ENCODE measurements at places on chromosomes 13 and 19.

DNA sequence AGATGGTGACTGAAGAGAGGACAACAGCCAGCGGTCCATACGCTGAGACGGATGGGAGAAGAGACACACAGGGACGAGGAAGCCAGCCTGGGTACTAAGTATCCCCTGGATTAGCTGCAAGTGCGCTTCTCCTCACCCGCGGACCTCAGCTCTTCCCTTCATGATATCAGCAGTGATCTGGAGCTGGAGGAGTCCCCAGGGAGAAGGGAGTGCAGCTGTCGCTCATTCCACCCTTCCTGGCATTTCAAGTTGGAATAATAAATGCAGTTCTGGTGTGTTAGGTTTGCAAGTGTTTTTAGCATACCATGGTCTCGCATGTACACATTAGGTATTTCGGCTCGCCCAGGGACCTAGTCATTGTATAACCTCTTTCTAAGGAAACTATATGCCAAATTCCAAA lies 88.5 kb upstream of the C1QTNF9B start:
- no peak for DNase-seq

- no peak for DNase-seq
Measured at GRCh38 chr19:13864667-13865570, 12.0 kb upstream of the NANOS3 start.

DNA sequence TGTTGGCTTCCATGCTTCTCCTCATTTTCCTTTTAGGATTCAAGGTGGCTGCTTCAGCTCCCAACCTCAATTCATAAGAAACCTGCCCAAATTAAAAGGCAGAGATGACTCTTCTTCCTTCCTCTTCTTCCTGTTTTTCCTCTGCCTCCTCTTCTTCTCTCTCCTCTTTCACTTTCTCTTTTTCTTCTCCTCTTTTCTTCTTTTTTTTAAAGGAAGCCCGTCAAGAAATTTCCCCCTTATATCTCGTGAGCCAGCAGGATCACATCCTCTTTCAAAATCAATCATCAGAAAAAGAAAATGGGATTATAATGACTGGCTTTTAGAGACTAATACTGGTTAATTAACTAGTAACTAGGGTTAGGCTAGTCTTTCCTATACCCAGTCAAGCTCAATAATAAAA lies 220.3 kb downstream of the NBEA start:
- DNase-seq, result no peak

- no peak for DNase-seq
Measured at GRCh38 chr19:13091400-13092157, 11.1 kb downstream of the LYL1 start.

DNA sequence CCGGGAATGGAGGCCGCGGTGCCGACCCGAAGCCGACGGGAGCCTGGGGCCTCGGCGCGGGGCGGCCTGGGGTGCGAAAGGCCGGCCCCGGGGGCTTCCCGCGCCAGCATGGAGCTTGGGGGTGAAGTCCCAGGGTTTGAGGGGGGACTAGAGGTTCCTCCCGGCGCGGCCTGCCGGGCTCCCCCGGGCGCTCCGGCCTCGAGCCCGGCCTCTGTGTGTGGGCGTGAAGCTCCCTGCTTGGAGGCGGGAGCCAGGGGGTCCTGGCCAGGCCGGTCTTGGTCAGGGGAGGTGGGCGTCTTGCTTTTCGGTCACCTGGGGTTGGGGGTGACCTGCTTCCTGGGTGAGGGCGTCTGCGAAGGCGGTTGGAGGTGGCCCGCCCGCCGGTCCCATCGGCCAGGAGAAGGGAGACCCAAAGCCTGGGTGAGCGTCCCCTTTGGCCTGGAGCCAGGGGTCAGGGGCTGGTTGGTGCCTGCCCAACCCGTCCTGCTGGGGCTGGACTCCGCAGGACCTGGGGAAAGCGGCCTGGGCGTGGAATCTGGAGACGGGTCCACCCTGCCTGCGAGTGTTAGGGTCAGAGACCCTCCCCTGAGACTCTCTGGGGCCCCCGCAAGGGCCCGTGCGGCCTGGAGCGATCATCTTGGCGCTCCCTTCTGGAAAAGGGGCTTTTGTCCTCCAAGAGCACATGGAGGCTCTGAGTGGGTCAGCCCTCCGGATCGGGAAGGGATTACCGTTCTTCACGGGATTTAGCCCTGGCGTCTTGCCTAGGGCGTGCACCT lies 535 bp downstream of the BSG start:
- peak; percentile 72 for DNase-seq

DNA sequence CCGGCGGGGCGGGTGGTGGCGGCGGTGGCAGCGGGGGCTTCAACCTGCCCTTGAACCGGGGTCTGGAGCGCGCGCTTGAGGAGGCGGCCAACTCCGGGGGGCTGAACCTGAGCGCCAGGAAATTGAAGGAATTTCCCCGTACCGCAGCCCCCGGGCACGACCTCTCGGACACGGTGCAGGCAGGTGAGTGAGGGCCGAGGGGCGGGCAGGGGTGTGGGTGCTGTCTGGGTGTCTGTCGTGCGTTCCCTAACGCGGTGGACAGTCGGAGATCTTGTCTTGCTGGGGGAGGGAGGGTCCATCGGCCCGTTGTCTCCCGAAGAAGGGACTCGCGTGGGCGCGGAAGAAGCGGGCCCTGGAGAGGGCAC lies 533 bp downstream of the LRCH1 start:
- peak; percentile 12 for DNase-seq

- DNase-seq, result no peak
Measured at GRCh38 chr13:34777089-34777913, 164.8 kb upstream of the NBEA start.

GRCh38 chr19:49142866-49143335 lies 12.3 kb downstream of the HRC start:
- peak; percentile 96 for DNase-seq

GRCh38 chr19:9721861-9722260 lies 46.7 kb downstream of the ZNF846 start:
- DNase-seq, result peak; percentile 11

DNA sequence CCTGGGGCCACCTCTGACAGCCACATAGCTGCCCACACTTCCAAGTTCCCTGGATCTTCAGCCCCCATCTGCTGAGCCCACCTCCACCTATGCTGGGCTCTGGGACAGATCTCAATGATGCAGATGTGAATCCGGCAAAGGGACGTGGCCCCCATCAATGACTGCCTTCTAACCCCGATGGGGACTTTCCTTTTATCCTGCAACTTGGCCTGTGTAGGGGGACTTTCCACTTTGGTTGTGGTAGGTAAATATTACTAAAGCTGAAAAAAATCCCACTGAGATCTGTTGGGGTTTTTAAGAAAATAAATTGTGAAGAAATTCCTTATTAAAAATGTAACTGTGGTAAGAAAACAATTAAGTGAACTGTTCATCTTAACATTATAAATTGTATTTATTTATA lies 20.8 kb upstream of the ASPDH start:
- no peak for DNase-seq

GRCh38 chr19:14139944-14140343 lies 3.6 kb upstream of the ASF1B start:
- peak; percentile 22 for DNase-seq

DNA sequence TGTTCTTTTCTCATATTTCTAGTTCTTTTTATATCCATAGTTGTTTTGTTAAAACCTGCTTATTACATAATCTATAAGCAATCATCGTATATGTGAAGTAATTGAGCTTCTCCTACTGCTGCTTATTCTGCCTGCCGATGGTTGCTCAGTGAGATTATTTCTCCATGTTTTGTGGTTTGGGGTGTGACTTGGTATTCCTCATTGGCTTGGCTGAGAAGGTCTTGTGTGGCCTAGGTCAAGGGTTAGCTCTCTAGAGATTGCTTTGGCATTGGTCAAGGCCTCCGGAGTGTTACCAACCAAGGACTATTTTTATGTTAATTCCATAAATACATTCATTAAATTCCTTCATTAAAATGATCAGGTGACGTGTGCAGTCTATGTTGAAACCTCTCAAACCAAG lies 302.8 kb downstream of the MYO16 start:
- DNase-seq, result peak; percentile 56

- DNase-seq, result no peak
Measured at GRCh38 chr19:36032251-36033104, at the start of gene CLIP3. Gene CLIP3 (minus strand): TSS chr19:36032873. CDS start chr19:36032357, 516 bp downstream.

GRCh38 chr13:49062297-49062896 lies 86.7 kb downstream of the FNDC3A start:
- no peak for DNase-seq

DNA sequence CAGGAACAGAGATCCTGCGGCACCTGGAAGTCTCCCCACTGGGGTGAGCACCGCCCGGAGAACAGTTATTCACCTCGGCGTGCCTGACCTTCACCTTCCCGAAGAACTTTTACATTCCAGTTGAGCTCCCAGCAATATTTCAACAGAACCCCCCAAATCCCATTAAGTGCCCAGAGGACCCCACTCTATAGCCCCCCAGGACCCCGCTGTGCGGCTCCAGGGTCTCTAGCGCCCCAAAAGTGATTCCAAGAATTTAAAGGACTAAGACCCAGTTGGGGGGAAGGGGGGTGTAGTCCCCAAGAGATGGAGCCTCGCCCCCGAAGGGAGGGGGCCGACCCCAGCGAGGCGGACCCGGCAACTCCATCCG lies 480 bp downstream of the GPR108 start:
- no peak for DNase-seq

DNA sequence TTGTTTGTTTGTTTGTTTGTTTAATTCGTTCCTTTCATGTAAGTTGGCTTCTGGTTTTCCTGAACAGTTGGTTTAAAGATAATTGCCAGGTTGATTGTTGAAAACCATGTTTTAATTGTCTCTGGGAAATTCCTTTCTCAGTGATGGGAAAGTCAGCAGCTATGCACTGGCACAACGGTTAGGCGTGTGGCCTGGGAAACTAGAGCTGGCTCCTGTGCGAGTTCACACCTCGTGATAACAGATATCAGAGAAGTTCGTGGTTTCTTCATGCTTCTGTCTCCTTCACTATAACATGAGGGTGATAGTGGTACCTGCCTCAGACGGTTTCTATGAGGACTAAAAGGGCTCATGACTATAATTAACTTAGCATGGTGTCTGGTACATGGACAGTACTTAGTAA lies 153.5 kb downstream of the STK24 start:
- no peak for DNase-seq

- DNase-seq, result no peak
Measured at GRCh38 chr19:44176590-44176989, 11.7 kb downstream of the ZNF226 start.

GRCh38 chr13:22298530-22298929 lies 627.7 kb downstream of the FGF9 start:
- DNase-seq, result no peak

- DNase-seq, result no peak
Measured at GRCh38 chr13:30192320-30193093, 114.8 kb downstream of the KATNAL1 start.

- DNase-seq, result peak; percentile 99
Measured at GRCh38 chr19:48926909-48927308, 6.6 kb upstream of the DHDH start.

GRCh38 chr13:101752432-101752831 lies 300.0 kb downstream of the ITGBL1 start:
- DNase-seq, result no peak

- DNase-seq, result no peak
Measured at GRCh38 chr19:55442372-55442961, 633 bp downstream of the SHISA7 start.

- no peak for DNase-seq
Measured at GRCh38 chr13:46720189-46720588, 76.8 kb downstream of the ESD start.

GRCh38 chr19:1167687-1168571 lies 6.1 kb downstream of the SBNO2 start:
- peak; percentile 56 for DNase-seq

DNA sequence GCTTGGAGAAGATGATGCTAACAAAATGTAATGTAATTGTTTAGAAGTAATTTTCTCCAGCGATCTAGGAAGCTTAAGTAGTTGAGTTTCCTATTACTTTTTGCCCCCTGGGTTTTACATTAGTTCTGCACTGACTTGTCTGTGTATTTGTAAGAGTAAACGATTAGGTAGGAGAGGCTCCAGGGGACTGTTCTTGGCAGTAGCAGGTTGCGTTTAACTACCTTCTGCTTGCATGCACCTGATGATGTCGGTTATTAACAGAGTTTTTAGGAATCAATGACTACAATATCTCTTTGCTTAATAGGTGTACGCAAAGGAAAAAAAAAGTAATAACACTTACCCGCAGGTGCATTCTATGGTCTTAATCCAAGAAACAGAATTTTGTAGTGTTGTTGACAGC lies 18.3 kb upstream of the UGGT2 start:
- DNase-seq, result no peak

DNA sequence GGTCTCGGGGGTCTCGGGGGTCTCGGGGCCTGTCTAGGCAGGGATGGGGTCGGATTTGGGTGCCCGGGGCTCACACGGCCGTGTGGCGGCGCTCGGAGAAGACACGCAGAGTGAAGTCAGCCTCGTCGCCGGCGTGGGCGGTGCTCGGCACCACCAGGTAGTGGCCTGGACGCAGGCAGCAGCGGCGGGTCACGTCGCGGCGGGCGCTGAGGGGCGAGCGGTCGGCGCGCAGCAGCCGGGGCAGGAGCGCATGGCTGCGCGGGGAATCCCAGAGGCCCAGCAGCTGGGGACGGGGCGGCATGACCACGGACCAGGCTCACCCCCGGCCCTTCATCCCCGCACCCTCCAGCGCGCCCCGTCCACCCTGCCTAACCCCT lies 8.2 kb downstream of the CAPN12 start:
- DNase-seq, result no peak

DNA sequence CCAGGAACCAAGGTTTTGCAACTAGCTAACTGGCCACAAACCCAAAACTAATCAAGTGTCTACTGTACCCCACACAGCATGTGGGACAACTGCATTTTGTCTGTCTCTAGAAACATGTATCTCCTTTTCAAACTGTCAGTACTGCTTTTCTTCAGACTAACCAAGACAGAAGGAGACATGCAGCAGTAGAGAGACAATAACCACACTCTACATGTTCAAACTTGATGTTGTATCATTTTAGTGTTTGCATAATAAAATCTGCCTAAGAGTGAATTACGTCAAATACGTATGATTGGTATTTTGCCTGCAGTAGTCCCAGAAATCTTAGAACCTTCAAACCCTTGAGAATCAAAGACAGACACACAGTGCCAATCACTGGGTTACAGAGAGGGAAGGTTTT lies 22.0 kb upstream of the FREM2 start:
- peak; percentile 27 for DNase-seq

GRCh38 chr13:40408602-40409001 lies 257.8 kb downstream of the FOXO1 start:
- peak; percentile 52 for DNase-seq

GRCh38 chr19:38425222-38425809 lies 703 bp downstream of the RASGRP4 start:
- DNase-seq, result no peak

All from MCF 10A (cell line).